Cortex of kidney (tissue), 1 donor: ENCODE measurements at places on chromosomes 1 and 21.

- no peak for DNase-seq
Observed at GRCh38 chr1:18234790-18235242, 127.2 kb downstream of the IGSF21 start.

DNA sequence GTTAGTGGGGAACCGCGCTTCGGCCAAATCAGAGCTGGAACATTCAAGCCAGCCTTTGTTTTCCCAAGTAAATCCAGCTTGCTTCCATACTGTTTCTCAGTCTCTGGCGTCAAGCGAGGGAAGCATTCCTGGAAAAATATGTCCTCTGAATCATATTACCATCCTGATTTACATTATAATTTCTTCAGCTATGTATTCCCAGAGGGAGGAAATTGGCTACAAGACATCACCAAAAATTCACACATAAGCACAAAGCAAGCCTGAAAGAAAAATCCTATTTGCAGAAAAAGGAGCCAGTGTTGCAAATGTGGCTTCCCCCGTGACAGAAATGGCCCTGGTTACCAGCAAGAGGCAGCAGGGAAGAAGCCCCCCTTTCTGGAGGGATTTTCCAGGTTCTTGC, 233.3 kb downstream of the KCNJ6 start:
- DNase-seq: no peak

GRCh38 chr1:36753451-36753850, 270.7 kb upstream of the CSF3R start:
- DNase-seq: no peak

DNA sequence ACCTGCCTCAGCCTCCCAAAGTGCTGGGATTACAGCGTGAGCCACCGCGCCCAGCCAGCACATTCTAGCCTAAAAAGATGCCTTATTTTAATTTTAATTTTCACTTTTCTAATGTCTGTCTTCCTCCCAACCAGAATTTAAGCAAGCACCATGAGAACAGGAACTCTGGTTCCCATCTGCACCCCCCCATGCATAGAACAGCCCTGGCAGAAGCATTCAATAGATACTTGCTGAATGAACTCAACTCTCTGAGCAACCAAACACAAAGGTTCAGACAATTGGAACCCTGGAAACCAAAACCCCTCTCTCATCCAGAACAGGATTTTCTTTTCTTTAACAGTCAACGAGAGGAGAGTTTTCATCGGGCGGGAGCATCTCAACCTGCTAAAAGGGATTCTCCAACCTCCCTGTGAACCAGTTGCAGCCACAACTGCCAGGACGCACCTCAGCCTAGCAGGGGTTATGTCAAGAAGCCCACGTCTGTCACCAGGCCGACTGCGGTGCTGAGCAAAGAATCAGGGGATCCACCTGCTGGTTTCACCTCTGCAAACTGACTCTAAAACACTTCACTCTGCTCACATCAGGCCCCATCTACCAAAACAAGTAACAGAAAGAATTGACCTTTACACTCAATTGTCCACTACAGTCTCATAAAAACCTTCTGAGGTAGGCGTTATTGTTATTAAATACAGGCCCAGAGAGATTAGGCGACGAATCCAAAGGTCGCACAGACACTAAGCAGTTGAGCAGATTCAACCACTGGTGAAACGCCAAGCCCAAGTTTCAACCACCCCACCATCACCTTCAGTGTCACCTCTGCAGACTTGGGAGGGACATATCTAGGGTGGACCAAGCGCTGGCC, 1.7 kb downstream of the KIAA2013 start:
- DNase-seq: no peak

DNA sequence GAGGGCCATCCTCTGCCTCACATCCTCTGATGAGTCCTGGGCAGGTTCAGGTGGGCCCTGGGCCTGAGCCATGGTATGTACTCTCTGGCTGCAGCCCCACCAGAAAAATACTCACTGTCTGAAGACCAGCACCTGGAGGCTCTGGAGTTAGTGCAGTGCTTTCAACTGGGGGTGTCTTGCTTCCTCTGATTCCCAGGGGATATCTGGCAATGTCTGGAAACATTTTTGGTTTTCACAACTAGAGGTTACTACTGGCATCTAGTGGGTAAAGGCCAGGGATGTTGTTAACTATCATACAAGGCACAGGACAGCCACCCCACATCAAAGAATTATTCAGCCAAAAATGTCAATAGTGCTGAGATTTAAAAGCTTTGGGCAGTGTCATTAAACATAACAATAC, 152.7 kb downstream of the HIVEP3 start:
- DNase-seq: no peak

DNA sequence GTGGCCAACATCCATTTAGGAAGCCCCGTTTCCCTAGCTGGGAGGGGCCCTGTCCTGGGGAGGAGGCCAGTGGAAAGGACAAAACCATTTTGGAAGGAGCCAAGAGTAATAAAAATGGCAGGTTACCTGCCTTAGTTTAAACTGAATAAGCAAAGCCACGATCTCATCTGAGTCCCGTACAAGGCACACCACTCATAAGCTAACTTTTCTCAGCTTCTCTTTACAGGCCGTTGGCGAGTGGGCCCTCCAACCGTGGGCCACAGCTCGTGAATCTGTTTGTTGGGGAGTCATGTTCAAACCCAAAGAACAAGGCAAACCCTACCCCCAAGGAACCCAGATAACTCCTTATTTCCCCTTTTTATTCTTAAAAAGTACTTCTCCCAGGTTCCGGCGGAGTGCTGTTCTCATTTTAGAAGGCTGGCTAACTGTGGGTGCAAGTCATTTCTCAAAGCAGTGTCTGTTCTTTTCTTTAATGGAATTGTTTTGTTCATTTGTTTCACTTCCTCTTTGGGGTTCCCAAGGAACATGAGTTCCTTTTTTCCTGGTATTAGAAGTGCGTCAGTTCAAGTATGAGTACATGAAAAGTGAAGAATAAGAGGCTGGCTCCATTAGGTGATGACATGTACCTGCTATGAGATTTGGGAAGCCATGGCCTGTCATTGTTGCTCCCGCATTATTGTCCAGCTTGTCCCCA, 89.0 kb downstream of the PSMG1 start:
- DNase-seq: no peak

DNA sequence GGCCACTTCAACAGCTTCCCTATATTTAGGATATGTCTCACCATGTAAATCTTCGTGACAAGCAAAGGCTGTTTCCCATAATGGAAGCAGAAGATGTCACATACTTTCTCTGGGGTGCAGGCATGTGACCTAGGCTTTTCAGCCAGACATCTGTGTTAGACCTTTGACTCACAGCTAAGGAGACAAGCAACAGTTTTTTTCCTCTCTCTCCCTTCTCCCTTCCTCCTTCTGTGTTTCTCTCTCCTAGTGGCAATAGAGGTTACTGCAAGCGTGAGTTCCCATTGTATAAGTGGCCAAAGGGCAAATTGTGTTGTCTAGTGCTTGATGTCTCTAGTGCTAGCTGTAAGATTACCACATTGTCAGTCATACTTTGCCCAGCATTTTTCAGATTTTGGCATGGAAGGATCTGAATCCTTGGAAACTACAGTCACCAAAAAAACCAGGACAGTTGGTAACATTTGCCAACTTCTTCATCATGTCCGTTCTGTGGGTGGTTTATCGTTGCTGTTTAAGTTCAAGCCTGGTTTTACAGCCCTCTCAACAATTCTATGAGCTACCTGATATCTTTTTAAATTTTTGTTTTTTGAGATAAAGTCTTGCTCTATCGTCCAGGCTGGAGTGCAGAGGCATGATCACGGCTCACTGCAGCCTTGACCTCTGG, 44.4 kb upstream of the RABGAP1L start:
- DNase-seq: no peak

GRCh38 chr1:232457595-232457994, 172.3 kb downstream of the SIPA1L2 start:
- DNase-seq: no peak

- DNase-seq: no peak
Observed at GRCh38 chr1:184748740-184749139, 5.9 kb downstream of the EDEM3 start.

- DNase-seq: no peak
Observed at GRCh38 chr1:227244339-227245118, 73.8 kb downstream of the CDC42BPA start.

DNA sequence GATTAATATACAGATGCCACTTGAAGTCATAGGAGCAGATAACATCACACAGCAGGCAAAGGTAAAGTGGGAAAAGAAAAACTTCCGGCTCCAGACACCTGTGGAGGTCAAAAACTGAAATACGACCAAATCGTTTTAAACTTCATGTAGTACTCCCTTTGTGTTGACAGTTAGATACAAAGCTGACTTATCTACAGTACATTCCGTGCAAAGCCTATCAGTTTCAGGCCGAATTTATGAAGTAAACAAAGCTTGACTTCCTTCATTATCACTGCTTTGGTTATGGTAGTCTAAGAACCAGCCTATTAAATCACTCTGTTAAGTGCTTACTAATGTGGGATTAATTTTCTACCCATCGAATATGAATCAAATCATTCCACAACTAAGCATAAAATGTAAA, 156.3 kb downstream of the SMYD3 start:
- no peak for DNase-seq
